SW 1271 (cell line): ENCODE measurements at places on chromosomes 6 and 20.

GRCh38 chr6:29965873-29966601, 23.7 kb downstream of the HLA-A start:
- DNase-seq = peak; percentile 88

- DNase-seq = peak; percentile 93
These were observed 68.0 kb upstream of the KCNQ5 start for GRCh38 chr6:72553531-72554511.

GRCh38 chr20:841568-842546, 8.3 kb downstream of the FAM110A start:
- no peak for DNase-seq

GRCh38 chr6:44828780-44829179, 441.3 kb downstream of the CDC5L start:
- DNase-seq = no peak

DNA sequence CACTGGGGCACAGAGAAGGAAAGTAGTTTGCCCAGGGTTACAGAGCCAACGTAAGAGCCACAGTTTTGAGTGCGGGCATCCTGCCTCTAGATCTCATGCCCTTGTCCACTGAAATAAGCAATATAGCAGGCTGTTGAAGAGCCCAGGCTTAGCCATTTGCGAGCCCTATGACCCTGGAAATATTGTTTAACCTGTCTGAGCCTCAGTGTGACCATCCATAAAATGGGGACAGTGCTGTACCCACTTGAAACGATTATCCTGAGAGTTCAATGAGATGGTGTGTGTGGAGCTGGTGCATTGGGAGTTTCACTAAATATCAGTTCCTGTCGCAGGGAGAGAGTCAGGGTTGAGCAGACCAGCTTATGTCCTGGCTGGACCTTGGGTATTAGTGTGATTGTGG, 173.1 kb upstream of the KCNG1 start:
- no peak for DNase-seq

GRCh38 chr20:37699202-37699601, 5.4 kb downstream of the CTNNBL1 start:
- no peak for DNase-seq

- no peak for DNase-seq
These were observed 3.9 kb downstream of the ZMYND8 start for GRCh38 chr20:47352332-47353238.

- DNase-seq = no peak
These were observed 247.8 kb downstream of the PRL start for GRCh38 chr6:22049002-22049401.

- DNase-seq = no peak
These were observed 740 bp downstream of the NELFCD start for GRCh38 chr20:58981628-58982364.

GRCh38 chr6:148466158-148466557, 123.5 kb downstream of the SASH1 start:
- DNase-seq = no peak

DNA sequence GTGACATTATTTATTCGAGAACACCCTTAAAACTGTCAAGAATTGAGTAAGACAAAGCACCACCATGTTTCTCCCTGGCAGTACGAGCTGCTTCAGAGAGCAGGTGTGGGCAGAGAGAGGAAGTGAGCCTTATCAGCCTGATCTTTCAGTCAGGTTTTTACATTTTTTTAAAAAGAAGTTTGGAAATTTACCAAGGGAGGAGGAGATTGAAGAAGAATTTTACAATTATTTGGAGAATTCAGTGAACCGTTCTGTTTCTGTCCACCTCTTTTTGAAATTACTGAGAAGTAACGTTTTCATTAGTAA, 75.5 kb downstream of the ZDHHC14 start:
- DNase-seq = no peak

DNA sequence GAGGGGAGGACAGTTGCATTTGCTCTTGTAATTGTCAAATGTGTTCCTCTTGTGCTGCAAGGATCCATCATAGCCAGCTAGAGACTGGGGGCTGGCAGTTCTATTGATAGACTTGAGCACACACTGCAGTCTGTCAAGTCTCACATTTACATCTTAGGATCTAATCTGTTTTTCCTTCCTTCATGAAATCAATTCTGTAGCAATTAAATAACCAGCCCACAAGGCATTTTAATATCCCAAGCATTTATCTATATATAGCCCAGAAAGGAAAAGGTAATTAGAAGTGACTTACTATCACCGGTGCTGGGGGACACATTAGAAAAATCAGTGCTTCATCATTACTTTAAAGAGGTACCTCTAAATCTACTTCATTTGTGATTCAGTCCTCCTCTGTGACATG, 143.0 kb upstream of the STXBP5 start:
- DNase-seq = no peak

- no peak for DNase-seq
These were observed 29.9 kb upstream of the PRDM1 start for GRCh38 chr6:106056060-106056745.

DNA sequence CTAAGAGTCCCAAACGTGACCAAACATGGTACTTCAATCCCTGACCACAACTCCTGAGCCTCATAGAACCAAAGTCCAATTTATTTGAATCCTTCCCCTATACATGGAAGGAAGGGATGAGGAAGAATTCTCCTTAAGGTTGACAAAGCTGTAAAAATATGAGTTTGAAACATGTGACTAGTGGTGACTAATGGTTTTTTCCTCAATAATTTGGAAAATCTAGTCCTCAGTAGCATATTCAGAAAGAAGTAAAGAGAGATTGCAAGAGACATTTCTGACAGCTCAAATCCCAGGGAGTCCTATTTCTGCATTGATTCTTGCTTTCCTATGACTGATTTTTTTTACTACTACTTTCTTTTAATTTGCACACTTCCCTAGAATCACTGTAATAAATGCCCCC, 443.7 kb downstream of the FRK start:
- DNase-seq = no peak

DNA sequence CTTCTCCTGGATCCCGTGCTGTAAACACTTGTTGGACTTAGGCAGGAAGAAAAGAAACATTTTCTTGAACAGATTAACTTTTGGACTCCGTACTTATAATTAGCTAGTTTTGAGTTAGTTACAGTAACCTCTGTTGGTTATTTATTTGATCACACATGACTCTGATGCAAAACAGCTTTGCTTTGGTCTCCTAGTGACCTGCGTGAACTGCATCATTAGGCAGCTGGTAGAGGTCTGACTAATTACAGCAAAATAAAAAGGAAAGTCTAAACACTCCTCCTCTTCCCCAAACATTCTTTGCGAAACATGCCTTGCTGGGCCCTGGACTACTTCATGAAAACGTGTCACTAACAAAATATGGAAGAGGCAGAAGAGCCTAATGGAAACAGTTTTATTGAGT, 61.1 kb upstream of the ZFP64 start:
- DNase-seq = no peak

GRCh38 chr20:51326201-51326819, 216.2 kb downstream of the NFATC2 start:
- peak; percentile 22 for DNase-seq

GRCh38 chr6:141634269-141634668, 498.5 kb upstream of the GJE1 start:
- DNase-seq = no peak

GRCh38 chr6:79404261-79404660, 133.0 kb downstream of the LCA5 start:
- no peak for DNase-seq
